NCI-H2081 (cell line): ENCODE measurements at places on chromosomes 2 and 18.
A peak's percentile ranks its signal among the peaks of the same experiment; 100 is the strongest.

GRCh38 chr2:144421606-144422510, 98.1 kb downstream of the ZEB2 start:
- DNase-seq = no peak

GRCh38 chr2:14927021-14927564, 294.6 kb downstream of the LRATD1 start:
- DNase-seq = no peak

DNA sequence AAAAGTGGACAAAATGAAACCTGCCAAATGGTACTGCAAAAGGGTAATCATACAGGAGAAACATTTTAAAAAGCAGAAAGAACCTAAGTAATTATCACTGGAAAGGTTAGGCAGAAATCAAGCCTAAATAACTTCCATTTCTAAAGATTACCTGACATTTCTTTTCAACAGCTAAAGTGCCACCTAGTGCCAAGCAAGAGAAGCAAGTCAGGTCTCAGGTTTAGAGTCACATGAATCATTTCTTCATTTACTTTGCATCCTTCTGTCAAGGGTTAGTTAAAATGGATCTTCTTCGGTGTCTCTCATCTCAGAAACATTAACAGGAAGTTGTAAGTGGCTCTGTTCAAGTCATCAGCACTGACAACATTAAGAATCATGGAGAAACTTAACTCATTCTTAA, 90.3 kb downstream of the AKAIN1 start:
- DNase-seq = no peak

DNA sequence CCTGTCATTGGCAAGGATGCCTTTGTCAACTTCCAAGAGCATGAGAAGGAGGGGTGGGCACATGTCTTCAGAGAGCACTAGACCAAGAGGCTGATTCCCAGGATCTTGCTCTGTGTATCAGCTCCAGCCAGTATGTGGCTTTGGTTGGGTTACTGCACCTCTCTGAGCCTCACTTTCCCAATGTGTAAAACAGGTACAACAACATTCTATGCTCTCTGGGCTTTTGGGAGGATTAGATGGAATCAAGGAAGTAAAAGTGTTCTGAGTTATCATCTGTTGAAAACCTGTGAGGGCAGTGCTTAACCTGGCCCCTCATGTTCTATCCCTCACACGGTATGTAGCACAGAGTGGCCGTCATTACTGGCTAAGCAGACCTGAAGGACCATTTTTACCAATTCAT, 103.9 kb downstream of the FHOD3 start:
- no peak for DNase-seq

DNA sequence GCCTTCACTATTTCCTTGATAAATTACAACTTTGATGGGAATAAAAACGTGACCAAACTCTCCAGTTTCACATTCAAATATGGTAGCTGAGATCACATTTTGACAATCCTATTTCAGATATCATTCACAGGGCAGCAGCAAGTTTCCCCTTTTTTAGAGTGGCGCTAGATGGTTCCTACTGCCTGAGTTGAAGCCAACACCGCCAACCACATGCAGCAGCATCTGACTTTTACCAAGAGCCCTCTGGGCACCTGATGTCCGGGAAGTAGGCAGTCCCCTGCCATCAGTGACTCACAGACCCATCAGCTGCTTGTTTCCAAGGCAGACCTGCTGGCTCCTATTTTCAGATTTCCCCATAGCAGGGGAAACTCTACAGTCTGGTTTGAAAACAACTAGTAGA, 4.0 kb upstream of the MREG start:
- no peak for DNase-seq

GRCh38 chr2:33146102-33146501, 199.3 kb downstream of the LTBP1 start:
- no peak for DNase-seq

- DNase-seq = no peak
Measured at GRCh38 chr2:64727843-64728463, 74.2 kb upstream of the SERTAD2 start.

- no peak for DNase-seq
Measured at GRCh38 chr2:177273408-177273807, 8.9 kb upstream of the NFE2L2 start.

- DNase-seq = peak; percentile 85
Measured at GRCh38 chr2:217610401-217610814, 392.4 kb downstream of the TNS1 start.

DNA sequence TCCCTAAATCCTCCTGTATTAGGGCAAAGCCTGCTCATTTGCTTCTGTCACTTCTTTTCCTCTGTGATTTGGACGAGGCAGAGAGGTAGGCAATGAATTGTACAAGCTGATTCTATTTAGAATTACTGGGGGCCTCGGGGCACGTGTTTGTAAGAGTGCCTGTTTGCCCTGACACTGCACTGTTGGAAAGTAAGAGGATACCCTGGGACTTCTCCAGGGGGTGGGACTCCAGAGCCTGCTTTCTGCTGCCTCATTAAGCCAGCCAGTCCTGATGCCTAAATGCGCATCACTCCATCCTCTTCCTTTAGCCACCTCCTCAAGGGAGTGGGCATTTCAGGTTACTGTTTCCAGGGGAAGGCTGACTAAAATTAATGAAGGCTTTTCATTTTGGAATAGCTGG, 134.3 kb downstream of the TDRD15 start:
- no peak for DNase-seq
